ENCODE measurements at places on chromosomes 5 and 9.

DNA sequence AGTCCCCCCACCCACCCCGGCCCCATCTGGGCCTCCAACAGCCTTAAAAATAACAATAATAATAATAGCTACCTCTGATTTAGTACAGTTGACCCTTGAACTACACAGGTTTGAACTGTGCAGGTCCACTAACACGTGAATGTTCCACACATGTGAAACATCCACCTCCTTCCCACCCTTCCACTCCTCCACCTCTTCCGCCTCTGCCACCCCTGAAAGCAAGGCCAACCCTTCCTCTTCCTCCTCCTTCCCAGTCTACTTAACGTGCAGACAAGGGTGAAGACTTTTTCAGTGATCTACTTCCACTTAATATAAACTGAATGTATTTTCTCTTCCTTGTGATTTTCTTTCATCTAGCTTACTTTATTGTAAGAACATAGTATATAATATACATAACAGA is 10.8 kb downstream of the PDGFRB start:
- no peak for DNase-seq

DNA sequence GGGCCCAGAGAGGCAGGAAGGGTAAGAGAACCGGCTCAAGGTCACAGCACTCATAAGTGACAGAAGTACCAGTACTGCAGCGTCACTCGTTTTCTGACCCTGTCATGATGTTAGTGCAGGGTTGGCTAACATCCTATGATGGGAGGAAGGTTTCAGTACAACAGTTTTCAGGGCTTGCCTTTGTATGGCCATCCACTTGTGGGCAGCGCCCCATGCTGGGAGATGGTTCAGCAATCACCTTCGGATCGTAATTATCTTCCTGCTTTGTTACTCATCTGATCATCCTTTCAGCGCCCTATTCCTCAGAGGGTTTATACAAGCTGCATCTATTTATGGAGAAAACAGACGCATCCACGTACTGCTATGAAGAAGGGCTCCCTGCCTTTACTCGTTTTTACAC is 2.4 kb downstream of the MAP1B start:
- no peak for DNase-seq

GRCh38 chr5:171963416-171963815 is 43.0 kb downstream of the FBXW11 start:
- DNase-seq: no peak

DNA sequence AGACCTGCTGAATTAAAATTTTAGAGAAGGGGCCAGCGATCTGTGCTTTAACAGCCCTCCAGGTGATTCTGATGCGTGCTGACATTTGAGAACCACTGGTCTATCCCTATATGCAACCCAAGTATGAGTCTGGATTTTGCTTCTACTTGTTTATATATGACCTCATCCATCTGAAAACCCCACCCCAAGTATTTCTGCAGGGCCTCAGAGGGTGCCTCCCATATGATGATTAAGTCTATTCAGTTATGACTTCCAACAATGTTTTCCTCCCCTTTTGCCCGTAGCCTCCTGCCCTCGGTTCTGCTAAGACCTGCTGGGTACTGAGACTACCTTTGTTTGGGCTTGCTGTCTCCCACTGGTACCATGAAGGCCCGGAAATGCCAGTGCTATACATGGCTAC is 376.0 kb upstream of the SMARCA2 start:
- DNase-seq: no peak

- no peak for DNase-seq
These were observed 1.5 kb downstream of the PIP5K1B start for GRCh38 chr9:68706363-68707201.

- DNase-seq: no peak
These were observed 16.7 kb upstream of the ZNF462 start for GRCh38 chr9:106846307-106846706.

DNA sequence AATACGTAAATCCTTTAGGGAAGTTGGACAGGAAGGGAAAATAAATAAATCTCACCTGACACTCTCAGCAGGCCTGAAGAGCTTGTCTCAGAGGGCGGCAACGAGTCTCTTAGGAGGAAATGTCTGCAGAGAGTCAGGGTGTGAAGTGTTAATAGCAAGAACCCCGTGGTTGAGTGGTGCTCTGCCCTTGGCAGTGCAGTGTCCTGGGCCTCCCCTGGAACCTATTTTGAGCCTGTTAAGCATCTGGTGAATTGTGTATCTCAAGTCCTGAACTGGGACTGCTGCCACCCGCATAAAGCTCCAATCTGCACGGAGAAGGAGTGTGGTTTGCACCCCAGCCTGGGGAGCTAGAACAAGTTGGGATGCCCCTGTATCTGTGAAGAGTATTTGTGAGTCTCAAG is 211.8 kb downstream of the GOLPH3 start:
- no peak for DNase-seq

DNA sequence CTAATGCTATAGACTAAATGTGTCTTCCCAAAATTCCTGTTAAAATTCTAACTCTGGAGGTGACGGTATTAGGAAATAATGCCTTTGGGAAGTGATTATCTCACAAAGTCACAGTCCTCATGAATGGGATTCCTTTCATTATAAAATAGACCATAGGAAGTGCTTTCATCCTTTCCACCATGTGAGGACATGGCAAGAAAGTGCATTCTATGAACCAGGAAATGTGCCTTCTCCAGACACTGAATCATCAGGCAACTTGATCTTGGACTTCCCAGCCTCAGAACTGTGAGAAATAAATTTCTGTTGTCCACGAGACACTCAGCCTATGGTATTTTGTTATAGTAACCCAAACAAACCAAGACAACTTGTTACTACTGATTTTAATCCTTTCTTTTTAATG is 582.4 kb upstream of the C9orf72 start:
- DNase-seq: no peak

DNA sequence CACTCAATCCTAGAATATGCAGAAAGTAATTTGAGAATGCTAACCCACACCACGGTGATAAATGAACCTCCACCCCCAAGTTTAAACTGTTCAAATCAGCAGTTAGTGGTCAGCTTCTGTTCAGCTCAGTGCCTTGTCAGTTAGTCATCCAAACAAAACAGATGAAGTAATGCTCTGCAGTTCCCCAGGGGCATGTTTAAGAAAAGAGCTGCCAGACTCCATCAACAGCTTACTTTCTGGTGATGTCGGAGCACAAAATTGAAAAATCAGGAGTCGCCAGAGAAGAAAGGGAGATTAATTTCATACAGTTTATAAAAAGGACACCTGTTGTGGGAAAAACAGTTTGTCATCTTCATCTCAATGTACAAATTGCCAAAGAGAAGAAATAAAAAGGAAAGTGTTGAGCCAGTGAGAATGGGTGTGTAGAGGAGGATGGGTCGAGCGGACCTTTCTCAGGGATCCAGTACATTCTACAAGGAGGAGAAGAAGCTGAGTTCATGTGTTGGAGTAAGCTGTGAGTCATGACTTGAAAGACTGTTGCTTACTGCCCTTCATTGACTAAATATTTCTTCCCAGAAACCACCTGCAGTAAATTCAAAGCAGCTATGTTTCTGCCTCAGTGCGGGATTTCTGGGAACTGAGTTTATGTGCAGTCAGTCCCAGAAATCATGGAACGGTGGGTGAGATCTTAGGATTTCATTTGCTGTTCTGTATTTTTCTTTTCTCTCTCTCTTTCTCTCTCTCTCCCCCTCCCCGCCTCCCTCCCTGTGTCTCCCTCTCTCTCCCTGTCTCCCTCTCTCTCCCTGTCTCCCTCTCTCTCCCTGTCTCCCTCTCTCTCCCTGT is 13.7 kb downstream of the TRIO start:
- peak; percentile 86 for DNase-seq

GRCh38 chr5:93186076-93186682 is 394.8 kb downstream of the NR2F1-AS1 start:
- DNase-seq: peak; percentile 58

DNA sequence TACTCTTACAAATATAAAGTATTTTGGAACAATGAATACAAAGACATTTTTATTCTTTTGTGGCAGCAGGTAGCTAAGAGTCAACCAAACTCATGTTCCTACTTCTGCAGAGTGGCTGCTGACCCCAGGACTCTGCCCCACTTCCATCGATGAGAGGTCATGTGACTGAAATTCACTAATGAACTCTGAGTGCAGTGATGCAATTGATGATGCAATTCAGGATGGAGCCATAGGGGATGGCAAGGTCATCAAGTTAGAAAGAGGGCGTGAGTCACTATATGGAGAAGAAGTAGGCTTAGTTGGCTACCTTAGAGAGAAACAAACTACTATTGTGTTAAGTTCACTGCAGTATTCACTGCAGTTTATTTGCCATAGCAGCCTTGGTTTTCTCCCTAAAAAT is 340.4 kb downstream of the CTNND2 start:
- no peak for DNase-seq

DNA sequence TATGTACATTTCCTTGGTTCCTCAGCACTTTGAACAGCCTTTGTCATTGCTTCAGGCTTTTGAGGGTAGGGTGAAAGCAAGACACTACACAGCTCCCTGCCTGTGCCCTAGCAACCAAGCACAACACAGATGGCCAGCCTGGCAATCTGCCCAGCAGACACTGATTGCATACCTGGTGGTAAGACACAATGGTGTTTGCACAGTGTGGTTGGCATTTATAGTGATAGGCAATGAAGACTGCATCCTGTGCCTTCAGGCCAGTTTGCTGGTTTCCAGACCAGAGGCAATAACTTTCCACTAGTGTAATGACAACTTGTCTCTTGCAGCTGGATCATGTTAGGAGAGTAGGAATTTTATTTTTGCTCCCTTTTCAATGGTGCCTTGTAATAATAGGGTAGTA is 144.5 kb upstream of the TNC start:
- DNase-seq: no peak

GRCh38 chr9:38440516-38440915 is 16.3 kb upstream of the IGFBPL1 start:
- no peak for DNase-seq

- no peak for DNase-seq
These were observed 128.9 kb downstream of the ADAMTS12 start for GRCh38 chr5:33762859-33763258.

- DNase-seq: no peak
These were observed 188.8 kb downstream of the CCDC192 start for GRCh38 chr5:127891942-127892341.

DNA sequence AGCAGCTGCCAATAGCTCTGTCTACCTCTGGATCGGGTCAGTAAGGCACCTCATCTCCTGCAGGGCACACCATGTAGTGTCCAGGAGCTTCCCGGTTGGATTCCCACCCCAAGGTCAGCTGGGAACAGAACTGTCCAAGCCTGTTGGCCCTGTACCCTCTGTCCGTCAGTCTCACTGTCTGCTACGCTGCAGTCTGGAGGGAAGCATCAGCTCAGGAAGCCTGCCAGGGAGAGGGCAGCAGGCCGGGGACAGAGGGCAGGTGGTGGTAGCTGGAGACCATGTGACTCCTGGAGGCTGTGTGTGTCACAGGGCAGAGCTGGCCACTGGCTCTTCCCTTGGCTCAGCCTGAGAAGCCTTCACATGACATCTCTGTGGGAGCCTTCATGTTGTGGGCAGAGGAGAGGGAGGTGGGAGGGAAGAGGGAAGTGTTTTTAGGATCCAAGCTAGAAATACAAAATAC is 134.5 kb downstream of the SEC61B start:
- peak; percentile 84 for DNase-seq

GRCh38 chr5:171494452-171495121 is 75.1 kb downstream of the FGF18 start:
- DNase-seq: peak; percentile 86

DNA sequence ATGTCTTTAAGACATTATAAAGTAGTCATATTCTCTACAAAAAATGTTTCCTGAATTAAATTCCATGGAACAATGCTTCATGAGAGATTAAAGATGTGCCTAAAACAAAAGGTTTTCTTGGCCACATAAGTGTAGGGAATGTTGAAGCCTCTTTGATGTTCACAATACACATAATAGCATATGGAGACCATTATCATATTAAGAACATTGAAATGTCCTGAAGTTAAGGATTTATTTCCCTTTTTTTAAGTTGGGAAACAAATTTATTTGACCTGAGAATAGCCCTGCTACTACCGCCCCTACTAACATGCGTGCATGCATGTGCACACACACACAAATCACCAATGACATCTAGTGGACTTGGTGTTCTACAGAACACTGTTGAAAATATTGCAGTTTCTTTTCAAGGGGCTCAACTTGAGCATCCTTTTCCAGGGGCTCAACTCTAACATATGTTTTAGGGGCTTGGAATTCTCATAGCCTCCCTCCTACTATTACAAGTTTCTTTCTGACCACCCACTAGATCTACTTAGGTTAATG is 124.9 kb upstream of the C6 start:
- DNase-seq: no peak

DNA sequence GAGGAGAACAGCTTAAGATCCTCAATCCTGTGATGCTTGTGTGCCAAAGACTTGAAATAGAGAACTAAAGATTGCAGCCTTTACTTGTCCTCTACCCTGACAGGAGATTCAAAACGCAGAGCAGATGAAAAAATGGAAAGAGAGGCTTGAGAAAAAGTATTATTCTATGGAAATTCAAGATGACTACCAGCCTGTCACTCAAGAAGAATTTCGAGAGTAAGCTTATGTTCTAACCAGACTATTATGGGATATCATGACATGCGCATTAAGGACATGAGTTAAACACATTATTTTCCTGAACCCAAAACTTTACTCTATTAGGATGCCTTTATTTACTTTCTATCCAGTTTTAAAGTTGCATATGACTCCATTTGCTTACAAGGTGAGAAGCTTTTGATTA is 46.4 kb downstream of the PKD2L2 start:
- DNase-seq: no peak

GRCh38 chr9:134575901-134576176 is 65.8 kb upstream of the COL5A1 start:
- no peak for DNase-seq

GRCh38 chr5:1669276-1670155 is 130.1 kb downstream of the MRPL36 start:
- no peak for DNase-seq

GRCh38 chr5:137218471-137218870 is 280.7 kb downstream of the SPOCK1 start:
- no peak for DNase-seq

DNA sequence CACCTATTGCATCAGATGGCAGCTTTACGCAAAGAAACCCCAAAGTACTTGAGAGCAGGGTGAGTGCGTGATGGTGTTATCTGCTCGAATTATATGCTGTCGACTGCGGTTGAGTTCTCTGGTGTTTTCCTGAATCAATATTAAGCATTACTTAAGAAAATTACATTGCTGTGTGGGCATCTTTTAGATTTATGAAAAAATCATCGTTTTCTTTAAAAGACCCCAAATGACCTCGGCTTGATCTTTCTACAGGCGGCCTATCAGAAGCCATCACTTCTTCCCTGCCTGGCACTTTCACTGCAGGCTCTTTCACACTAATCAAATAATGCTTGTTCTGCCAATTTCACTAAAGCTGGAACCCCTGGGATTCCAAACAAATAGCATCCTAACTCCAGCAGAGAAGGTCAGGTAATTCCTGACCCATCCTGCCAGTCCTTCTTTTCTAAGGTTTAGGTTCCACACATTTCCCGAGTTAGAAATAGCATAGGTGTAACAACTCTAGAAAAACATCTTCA is 1.7 kb downstream of the UBE2QL1 start:
- no peak for DNase-seq

GRCh38 chr5:129406440-129406839 is 53.7 kb upstream of the ADAMTS19 start:
- DNase-seq: no peak

All from osteoblast (primary cell).